ENCODE measurements at places on chromosomes 3 and 15.

DNA sequence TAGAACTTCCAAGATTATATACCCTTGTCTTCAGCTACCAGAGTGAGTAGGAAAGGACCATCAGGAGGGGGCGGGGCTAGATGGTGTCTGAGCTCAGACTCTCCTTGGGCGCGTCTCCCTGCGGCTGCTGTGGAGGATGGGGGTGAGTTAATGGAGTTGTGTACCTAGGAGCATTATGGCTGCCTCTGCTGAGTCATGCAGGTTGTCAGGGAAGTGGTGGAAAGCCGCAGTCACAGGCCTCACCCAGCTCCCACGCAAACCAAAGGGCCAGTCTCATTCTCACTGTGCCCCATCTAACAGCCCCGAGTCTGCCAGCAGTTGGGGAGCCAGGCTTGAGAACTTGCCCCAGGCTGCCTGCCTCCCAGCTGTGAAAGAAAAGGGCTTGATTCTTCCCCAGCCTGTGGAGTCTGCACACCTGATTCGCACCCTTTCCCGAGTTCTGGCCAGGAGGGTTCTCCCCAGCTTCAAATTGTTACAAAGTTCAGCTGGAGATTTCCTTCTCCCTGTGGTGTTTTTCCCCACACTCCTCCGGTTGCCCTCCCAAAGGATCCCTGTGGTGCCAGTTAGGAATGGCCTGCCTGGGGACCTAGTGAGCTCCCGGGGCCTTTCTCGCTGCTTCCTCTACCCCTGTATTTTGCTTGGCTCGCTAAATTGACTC is 143.3 kb downstream of the HCN4 start:
- peak; percentile 16 for DNase-seq

DNA sequence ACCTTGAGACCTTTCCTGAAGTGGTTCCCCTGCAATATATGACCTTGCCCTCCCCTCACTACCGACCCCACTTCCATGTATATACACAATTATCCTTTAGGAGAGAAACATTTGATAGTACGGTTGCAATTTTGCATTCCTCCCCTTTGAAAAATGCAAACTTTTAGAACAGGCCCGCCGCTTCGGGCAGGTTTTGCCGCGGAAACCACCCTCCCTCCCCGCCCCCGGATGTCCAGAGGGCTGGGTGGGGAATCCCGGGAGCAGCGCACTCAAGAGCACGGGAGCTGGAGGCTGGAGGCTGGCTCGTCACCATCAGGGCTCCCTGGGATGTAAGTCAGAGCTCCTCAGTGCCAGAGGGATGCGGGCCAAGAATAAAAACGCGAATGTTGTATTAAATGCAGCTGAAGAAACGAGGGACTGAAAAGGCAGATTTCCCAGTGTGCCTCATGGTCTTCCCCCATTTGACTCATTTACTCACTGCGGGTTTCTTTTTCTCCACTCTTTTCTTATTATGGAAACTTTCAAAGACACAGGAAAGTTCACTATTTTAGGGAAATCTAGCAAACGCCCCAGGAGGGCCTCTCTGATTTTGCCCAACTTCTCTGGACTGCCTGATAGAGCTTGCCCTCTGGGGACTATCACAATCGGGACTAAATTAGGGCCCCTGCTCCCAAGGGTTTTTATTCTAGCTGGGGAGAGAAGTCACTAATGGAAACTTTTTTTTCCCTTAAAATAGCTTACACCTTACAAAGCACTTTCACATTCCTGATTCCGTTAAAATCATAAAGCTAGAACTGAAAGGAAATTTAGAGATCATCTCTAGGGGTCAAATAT is 2.9 kb upstream of the USP3 start:
- no peak for DNase-seq

DNA sequence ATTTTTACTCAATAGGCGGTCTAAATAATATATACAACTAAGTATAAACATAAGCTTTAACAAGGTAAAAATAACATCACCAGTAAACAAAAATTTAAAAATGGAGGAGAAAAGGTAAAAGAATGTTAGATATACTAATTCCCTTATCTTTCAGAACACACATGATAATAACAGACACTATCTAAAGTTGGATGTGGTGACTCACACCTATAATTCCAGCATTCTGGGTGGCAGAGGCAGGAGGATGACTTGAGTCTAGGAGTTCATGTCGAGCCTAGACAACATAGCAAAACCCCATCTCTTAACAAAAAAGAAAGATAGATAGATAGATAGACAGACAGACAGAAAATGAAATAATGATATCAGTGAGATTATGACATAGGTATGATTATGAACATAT is 85.1 kb downstream of the STAG1 start:
- no peak for DNase-seq

DNA sequence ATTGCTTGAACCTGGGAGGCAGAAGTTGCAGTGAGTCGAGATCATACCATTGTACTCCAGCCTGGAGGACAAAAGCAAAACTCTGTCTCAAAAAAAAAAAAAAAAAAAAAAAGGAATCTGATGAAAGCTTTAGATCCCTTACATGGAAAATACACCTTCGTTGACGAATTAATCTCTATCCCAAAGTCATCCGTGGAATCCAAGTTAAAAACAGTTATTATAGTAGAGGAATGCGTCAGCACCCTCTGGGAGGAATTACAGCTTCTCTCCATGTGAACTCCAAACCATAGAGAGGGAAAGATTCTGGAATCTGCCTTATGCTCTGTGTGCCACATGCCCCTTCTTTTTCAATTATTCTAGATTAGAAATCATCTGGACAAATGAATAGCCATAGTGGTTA is 192.3 kb upstream of the C2CD4B start:
- DNase-seq: no peak

DNA sequence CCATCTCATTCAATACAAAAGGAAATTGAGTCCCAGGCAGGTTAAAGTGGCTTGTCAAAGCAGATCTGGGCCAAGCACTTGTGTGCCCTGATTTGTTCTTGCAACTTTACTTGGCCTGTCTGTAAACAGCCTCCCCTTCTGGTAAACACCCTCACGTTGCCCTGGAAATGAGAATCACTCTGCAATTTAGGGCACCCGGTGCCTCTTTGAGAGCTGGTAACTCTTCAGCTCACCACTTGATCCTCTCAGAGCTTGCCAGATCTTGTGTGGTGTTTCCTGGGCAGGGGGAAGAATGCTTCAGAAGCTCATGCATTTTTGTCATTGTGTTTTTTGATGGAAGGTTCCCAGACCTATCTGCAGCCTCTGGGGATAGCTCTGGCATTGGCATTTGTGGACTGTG is 11.3 kb downstream of the MED12L start:
- DNase-seq: no peak

DNA sequence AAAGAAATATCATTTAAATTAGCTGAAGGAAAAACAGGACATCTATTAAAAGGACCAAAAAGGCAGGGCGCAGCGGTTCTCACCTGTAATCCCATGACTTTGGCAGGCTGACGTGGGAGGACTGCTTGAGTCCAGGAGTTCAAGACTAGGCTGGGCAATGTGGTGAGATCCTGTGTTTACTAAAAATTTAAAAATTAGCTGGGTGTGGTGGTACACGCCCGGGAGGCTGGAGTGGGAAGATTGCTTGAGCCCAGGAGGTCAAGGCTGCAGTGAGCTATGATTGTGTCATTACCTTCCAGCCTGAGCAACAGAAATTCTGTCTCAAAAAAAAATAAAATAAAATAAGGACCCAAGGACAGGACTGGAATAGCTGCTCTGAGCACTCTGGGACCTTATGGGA is 16.2 kb upstream of the HERC1 start:
- no peak for DNase-seq

DNA sequence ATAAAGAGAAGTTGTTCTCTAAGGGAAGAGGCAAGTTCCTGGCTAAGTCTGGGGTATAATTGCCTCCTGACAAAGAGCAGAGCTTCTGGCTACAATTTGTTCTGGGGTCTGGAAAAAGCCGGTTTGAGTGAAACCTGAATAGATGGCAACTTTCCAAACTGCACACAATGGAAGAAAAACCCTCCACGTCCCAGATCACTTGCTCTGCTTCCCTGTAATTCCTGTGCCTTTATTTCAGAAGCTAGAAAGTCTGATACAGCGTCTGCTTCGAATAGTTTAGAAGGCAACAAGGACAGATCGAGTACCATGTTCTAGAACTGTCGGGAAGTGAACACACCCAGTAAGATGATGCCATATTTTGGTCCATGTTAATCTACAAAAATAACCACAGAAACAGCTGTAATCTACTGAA is 1.6 kb upstream of the WDR82 start:
- no peak for DNase-seq

- no peak for DNase-seq
Observed at GRCh38 chr3:178849199-178849910, 222.3 kb downstream of the ZMAT3 start.

All from stimulated activated CD4-positive, alpha-beta T cell treated with anti-CD3 and anti-CD28 coated beads, TNF-alpha, amount 100 ng/mL, for 48 hours (primary cell).